A549 treated with DMSO at 1 μM for 4 hours (cell line): ENCODE measurements at places on chromosomes 5 and 9. TPM values are rescaled to one million over a fixed set of nuclear protein-coding genes. Genes with fewer than 3 reads are reported as not detected.

Gene SH3GL2
- 0.05 to 0.17 TPM (median 0.07 TPM) in 5 replicates for total RNA-seq

Gene LCN9
- not detected in 5 replicates for total RNA-seq

Gene PCDHA4
- total RNA-seq: 1.5 to 2.0 TPM (median 1.8 TPM) in 5 replicates

Gene SGCD
- 3.7 to 4.9 TPM (median 4.0 TPM) in 5 replicates for total RNA-seq

Gene CPLANE1
- 3.0 to 4.5 TPM (median 4.3 TPM) in 5 replicates for total RNA-seq

Gene CARD9
- 0.64 to 2.6 TPM (median 1.1 TPM) in 5 replicates for total RNA-seq

Gene ARSK
- 6.3 to 9.6 TPM (median 7.5 TPM) in 5 replicates for total RNA-seq

Gene SLC34A3
- total RNA-seq: 0.07 to 0.14 TPM (median 0.11 TPM) in 4 of 5 replicates, not detected in the other

Gene PCDHGB5
- 2.3 to 2.7 TPM (median 2.6 TPM) in 5 replicates for total RNA-seq

Gene KCNV2
- total RNA-seq: not detected in 5 replicates

Gene BSPRY
- total RNA-seq: 0.04 to 0.07 TPM (median 0.05 TPM) in 3 of 5 replicates, not detected in the others

Gene PCDHB5
- 1.2 to 1.9 TPM (median 1.4 TPM) in 5 replicates for total RNA-seq

Gene SPATA31A7
- not detected in 5 replicates for total RNA-seq
